Fibroblast of skin of left quadriceps (primary cell): ENCODE measurements at places on chromosomes 5 and 9.

DNA sequence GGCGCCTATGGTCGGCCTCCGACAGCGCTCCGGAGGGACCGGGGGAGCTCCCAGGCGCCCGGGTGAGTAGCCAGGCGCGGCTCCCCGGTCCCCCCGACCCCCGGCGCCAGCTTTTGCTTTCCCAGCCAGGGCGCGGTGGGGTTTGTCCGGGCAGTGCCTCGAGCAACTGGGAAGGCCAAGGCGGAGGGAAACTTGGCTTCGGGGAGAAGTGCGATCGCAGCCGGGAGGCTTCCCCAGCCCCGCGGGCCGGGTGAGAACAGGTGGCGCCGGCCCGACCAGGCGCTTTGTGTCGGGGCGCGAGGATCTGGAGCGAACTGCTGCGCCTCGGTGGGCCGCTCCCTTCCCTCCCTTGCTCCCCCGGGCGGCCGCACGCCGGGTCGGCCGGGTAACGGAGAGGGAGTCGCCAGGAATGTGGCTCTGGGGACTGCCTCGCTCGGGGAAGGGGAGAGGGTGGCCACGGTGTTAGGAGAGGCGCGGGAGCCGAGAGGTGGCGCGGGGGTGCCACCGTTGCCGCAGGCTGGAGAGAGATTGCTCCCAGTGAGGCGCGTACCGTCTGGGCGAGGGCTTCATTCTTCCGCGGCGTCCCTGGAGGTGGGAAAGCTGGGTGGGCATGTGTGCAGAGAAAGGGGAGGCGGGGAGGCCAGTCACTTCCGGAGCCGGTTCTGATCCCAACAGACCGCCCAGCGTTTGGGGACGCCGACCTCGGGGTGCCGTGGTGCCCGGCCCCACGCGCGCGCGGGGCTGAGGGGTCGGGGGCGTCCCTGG is 561 bp downstream of the DAPK1 start:
- DNase-seq, result no peak

DNA sequence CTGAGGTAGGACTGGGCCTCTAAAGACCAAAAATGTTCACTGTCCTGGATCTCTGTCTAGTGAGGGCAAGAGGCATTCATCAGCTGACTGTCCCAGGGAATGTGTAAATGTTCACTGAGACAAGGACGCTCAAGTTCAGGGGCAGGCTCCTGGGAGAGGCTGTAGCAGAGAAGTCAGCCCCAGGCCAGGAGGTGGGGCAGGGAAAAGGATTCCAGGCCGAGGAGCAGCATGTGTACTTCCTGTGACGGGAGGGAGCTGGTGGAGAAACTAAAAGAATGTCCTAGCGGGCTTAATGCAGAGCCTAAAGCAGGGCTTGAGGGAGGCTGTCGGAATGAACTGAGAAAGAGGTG is 205.8 kb downstream of the GABBR2 start:
- DNase-seq, result no peak

DNA sequence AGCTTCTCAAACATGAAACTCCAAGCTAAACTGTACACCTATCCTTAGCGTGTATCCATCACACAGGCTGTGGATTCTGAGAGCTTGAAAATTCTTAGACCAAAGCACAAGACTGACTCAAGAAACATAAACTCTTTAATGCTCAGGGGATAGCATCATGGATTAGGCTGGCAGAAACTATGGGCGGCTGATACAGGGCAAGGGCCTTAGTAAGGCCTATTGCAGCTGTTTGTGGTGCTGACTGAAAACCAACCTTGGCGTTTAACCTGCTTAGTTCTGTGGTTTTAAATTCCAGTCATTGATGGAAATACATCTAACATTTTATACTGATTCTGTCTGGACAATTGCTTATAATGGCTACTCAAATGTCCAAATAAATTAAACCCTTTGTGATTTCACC is 183.7 kb downstream of the TLR4 start:
- DNase-seq, result no peak

DNA sequence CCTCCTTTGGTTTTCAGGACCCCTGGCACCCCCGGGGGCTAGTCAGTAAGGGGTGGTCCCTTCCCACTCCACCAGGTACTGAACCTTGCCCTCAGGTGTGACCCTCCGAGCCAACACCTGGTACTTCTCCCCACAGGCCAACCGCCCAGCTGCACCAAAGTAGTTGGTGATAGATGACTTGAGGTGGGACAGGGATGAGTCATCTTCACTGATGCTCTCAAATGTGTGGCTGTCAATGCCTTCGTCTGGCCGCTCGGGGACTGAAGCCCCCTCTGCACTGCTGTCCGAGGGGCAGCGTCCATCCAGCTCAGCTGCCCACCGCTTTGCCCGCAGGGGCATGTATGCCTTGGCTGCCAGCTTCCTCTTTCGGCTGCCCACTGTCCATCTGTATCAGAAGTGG is 15.2 kb upstream of the PSMD5 start:
- DNase-seq, result no peak

GRCh38 chr9:92635760-92636159 is 34.2 kb downstream of the IPPK start:
- DNase-seq, result no peak

- DNase-seq, result no peak
These were observed 155.3 kb downstream of the COL23A1 start for GRCh38 chr5:178434851-178435250.

DNA sequence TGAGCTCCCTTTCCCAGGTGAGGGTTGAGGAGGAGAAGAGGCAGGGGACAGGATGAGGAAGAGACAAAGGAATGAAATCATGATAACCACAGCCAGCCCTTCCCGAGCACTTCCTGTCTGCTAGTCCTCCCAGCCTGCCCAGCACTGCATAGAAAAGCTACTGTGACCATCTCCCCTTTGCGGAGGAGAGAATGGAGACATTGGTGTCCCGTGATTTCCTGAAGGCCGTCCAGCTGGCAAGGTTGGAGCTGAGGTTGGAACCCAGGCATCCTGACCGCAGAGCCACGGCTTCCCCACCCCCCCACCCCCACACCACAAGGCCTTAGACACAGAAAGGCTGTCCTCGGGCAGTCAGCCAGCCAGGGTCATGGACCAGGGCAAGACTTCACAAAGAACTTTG is 131.1 kb upstream of the ICE1 start:
- no peak for DNase-seq

DNA sequence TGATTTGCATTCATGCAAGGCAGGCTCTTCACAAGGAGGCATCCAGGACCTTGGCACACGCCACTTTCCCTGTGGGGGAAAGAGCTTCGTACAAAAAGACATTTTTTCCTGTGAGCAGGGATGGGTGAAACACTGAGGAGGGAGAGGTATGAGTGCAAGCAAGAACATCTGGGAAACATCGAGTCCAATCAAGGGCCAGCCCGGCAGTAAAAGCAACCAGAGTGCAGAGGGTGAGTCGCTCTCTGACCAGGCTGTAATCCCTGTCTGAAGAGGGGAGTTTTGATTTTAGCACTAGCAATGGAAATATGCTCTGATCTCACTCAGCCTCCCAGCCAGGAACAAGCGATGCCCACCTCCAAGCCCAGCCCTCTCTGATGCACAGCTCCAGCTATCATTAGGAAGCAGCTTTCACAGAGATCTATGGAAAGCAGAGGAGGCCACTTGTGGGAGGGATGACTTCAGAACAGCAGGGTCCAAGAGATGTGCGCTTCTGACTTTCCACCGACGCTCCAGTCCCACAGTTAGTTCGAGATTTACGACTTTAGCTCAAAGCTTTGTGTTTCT is 211.0 kb upstream of the ADAMTS16 start:
- no peak for DNase-seq

DNA sequence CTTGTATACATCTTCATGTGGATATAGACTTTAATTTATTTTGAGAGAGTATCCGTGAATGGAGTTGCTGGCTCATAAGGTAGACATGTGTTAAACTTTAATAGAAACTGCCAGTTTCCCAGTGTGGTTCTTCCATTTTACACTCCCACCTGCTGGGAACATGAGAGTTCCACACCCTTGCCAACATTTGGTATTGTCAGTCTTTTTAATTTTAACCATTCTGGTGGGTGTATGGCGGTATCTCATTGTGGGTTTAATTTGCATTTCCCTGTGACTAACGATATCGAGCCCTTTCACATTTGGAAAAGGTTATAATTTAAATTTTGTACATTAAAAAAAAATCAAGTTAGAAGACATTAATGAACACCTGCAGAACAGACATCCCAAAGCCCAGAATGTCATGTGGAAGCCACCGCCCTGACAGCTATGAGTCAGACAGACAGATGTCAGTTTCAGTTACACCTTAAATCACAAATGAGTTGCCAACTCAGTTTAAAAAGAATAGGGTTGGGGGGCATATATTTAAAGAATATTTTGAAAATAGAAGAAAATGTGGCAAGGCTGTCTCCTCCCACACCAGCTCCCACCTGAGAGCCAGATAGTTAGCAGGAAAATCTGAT is 36.9 kb downstream of the ANKRD33B start:
- no peak for DNase-seq

- no peak for DNase-seq
These were observed 9.0 kb downstream of the FXN start for GRCh38 chr9:69044240-69045219.
